ENCODE measurements at places on chromosomes 11 and 22.

DNA sequence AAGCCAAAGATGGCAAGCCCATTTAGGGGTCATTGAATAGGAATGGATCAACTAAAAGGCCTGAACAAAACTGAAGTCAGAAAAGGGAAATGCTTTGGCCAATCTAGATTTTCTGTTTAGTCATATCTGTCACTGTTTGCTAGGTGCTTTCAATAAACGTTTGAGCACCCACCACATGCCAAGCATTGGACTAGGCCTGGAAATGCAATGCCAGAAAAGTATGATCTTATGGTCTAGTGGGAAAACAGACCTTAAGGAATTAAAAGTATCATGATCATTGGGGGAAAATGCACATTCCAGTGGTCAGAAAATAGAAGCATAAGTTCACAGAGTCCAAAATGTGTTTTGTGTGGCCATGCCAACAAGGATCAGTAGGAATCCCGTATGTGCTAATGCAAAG lies 76.8 kb upstream of the BIRC3 start:
- DNase-seq: no peak

DNA sequence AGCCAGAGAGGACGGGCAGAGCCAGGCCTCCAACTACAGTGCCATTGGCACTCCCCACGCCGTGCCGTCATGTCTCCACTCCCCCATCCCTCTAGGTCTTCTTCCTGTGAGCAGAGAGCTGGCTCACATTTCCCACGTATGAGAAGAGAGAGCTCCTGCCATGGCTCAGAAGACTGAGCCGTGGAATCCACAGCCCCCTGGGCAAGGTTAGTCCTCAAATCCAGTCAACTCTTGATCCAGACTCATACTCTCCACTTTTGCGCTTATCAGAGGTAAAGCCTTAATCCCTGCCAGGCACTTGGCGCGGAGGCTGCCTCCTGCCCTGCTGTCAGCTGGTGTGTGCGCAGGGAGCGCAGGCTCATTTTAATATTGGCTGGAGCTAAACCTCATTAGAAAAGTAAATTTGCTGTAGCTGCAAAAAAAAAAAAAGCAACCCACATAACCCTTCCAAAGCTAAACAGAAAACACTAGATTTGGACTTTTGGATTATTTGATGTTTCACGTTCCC lies 4.7 kb downstream of the B3GAT1 start:
- DNase-seq: no peak

DNA sequence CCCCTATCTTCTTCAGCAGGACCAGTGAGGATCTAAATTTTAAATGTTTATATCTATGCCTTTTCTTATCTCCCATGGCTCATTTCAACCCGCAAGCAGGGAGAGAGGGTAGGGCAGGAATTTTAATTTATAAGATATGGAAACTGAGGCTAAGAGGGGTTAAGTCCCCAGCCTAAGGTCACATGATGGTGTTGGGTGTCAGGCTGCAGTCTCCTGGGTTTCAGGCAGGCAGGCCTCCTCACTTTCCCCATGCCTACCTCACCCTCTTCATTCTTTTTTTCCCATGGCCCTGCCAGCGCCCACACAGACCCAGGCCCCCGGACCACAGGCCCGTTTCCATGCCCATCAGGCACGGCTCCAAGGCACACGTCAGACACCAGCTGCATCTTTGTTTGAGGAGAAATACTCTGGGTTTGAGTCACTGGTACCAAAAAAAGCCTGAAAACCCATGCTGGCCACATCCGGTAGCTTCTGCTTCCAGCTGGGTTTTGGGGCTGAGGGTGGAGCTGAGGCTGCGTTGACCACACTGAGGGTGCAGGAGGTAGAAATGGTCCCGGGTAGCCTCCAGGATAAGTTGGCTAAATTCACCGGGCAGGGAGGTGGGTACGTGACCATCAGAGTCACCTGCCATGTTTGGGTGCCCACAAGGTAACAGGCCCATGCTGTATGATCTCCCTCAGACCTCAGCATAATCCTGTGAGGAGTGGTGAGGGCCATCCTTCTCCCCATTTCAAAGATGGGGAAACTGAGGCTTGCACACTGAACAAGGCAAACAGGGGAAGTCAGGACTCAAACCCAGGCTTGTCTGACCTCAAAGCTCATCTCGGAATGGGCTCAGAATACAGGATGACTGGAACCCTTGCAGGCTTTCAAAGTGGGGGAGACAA lies 7.5 kb downstream of the CRYBB1 start:
- DNase-seq: peak; percentile 52

DNA sequence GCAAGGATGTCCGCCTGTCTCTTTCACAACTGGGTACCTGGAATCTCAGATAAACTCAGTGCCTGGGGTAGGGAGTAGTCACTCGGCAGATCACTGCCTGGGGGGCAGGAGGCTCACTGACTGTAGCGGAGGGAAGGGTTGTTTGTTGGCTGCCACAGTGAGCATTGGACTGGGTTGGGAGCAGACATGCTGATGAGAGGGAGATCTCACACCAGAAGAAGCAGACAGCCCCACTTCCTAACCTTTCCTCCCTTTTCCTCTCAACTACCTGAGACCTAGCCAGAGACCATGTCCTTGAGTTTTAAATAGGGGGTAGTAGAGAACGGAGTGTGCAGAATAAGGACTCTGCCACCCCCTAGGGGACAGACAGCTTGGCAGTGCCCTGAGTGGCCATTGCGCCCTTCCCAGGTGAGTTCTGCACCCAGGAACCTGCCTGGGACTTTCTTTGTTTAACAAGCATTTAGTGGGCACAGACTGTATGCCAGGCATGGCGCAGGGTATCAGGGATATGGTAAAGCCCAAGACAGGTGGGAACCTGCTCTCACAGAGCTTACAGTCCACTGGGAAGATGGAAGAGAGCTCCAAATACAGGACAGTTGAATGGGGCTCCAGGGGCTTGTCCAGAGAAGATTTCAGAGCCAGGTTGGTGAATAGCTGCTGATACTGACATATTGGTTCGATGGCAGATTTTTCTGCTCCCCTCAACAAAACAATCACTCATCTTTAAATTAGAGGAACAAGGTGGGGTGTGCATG lies 115.7 kb upstream of the NNMT start:
- DNase-seq: peak; percentile 54

DNA sequence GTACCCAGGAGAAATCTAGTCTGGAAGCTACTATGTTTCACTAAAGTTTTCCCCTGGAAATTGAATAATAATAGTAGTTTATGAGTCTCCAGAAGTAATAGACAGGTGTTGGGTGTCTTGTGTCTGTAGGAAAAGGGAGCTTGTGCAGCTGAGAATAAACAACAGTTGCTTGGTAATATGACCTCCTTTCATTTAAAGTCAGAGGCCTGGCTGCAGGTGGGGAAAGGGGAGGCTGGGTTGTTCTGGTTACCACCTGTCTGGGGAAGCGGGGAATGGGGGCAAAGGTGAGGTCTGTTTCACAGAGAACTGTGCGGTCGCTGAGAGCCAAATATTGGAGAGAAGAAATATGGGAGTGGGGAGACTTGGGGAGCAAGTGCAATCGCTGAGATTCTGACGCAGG lies 3.3 kb upstream of the GRAMD1B start:
- DNase-seq: no peak

GRCh38 chr11:15737320-15737719 lies 619.0 kb downstream of the SOX6 start:
- no peak for DNase-seq

- DNase-seq: no peak
These were observed 1.9 kb upstream of the CHKA start for GRCh38 chr11:68122936-68123539.

DNA sequence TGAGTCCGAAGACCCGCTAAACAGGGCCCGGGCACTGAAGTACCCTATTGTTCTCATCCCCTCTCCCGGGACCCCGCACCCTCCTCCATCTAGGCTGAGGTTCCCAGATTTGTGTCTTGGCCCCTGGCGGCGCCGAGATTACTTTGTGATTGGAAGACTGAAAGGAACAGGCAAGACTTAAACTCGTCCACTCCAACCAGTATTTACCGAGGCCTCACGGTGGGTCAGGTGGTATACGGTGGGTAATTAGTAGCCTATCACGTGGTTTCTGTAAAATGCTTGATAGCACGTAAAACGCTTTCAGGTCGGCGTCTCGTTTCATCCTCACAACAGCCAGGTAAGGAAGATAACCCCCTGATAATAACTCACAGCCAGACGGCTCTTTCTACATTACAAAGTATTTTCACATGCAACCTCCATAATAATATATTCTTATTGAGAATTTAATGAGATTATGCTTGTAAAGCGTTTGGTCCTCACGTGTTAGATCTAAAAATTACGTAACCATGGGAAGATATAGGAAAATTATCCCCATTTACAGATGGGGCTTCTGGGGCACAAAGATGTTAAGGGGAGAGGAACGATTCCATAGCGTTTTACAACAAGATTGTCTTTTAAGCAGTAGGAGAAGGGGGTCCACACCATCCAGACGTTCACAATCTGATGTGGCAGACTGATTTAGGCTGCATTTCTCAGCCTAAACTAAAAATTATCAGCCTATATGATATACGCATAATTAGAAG lies 642 bp upstream of the PIK3C2A start:
- DNase-seq: peak; percentile 55

- no peak for DNase-seq
These were observed 82.6 kb downstream of the MICAL2 start for GRCh38 chr11:12192794-12193514.

DNA sequence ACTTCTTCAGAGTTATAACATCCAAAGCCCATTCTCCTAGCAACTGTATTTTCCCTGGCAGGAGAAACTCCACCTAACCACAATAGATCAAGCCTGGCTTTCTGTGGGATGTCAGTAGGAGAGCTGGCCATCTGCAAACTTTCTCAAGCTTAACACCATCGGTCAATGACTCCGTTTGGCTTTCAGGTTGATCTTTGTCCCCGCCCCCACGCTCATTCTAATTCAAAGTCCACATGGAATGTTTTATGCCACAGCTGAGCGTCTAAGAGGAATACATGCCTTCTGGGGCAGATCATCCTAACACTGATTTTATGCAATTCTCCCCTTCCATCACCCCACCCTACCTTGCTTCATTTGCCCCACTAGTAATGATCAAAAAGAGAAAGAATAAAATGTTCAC lies 4.8 kb downstream of the GVQW3 start:
- no peak for DNase-seq

GRCh38 chr11:43969543-43969942 lies 27.1 kb downstream of the C11orf96 start:
- no peak for DNase-seq

DNA sequence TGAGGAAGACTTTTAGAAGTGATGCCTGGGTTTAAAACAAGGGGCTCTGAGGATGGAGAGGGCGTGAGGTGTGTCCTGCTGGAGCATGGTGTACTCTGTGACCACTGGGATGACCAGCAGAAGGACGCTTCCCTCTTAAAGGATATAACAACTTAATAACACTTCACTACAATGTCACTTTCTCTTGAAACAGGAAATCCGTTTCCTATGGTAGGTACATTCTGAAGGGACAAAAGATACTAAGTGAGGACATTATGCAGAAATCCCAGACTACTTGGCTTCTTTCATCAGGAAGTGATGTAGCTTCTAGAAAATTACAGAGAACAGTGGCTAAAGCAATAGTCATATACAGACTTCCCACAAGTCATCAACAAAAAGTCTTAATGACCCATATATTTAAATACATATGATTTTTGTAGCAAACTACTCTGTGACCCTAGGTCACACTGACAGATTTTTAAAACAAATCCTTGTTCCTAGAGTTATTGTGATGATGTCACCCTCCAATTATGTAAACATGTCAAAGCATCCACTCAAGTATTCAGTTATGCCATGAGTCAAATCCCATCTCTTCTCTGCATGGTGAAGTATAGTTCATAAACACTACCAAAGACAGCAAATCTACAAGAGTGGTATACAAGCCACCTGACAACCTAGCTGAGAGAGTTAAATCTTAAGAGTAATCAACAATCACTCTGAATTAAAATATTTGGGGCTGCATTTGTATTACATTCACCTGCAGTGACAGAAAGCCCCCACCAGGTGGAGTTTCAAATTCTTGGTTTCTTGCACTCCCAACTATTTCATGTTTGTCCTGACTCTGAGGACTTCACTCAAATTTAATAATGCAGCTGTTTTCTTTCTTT lies 32.8 kb downstream of the PITPNB start:
- peak; percentile 57 for DNase-seq

DNA sequence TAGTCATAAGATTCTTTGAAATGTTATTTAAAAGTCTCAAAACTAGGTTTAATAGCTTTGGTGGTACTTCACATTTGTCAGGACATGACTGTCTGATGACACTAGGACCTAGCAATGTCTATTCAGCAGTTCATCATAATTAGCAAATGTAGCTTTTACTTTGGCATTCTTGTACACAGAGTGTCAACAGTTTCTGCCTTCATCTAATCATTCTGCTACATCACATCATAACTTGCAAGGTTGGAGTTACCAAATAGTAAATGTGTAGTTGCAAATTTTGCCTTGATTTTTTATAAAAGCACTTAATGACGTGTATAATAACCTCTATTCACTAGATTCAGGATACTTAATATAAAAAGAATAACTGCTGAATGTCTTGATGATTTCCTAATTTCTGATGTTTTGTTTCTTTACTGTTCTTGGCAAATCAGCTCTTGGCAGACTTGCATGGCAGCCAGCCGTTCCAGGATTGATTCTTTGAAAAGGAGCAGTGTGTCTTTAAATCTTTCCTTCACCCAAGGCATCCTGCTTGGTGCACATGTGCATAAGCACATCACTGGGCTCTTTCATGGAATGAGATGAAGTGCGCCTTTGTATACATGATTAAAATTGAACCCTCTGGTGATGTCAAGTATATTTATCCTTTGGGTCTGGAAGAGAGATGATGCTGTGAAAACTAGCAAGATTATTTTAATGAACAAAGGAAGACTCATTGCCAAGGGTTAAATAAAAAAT lies 12.2 kb downstream of the FBXO7 start:
- DNase-seq: no peak

DNA sequence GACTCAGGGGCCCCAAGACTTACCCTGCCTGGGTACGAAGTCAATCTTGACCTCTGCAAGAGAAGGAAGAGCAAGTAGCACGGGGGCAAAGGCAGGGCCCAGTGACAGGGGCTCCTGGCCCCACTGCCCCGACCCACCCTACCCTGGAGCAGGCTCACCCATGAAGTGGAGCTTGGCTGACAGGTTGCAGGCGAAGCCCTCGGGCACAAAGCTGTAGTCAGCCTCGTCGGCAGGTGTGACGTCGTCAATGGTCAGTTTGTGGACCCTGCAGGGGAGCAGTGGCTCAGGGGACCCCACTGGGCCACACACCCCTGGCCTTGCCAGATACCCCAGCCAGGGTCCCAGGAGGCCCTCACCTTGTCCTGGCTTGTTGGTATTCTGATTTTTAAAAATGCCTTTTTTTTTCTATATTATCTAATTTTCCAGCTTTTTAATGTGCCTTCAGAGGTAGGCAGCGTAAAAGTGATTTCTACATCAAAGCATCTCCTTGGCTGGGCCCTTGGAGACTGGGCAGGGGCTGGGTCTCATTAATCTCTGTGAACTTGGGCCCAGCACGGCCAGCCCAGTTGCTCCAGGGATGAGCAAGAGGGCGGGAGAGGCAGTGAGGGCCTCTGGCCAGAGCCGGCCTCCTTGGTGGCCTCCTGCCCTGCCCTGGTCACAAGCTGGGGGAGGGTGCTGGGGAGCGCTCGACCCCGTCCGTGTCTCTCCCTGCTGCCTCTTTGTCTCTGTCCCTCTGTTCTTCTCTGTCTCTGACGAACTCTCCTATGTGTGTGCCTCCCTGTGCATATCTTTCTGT lies 11.3 kb downstream of the MYBPC3 start:
- no peak for DNase-seq

Data from HTR-8/SVneo (cell line).